ENCODE measurements at places on chromosomes 7 and 10.

DNA sequence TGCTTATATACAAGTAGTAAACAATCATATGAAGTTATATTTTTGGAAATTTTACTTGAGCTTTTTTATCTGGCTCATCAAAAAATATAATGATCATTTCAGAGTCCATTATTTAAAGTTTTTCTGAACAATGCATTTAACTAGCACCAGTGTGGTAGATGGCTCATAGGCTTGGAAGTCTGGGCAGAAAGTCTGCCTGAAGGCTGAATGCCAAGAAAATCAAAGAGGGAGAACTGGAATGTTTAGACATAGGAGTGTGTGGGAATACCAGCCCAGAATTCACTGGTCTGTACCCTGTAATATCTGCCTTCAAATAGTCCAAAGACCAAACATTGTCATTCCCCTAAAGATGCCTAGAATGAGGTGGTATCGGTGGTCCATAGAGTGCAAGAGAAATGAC is 40.3 kb upstream of the ANK3 start:
- H3K4me3 ChIP-seq: no peak overlapping the region
- H3K36me3 ChIP-seq: no peaks in the 10 kb centered on the region
- no peak for DNase-seq

DNA sequence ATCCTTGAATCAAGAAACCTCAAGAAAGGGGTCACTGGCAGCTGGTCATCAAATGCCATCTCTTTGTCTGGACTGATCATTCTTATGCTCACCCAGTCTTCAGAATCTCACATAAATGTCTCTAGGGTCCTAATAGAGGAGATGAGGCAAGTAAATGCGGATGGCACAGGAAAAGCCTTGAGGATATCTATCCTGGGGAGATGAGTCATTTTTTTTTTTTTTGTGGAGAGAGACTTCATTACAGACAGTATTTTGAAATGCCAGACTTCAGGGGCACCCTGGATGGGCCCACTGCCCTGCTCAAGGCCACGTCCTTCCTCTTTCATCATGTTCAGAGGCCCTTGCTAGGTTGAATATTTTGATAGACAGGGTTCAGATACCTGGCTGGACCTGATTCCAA is 19.5 kb upstream of the PLPP4 start:
- no peaks in the 10 kb centered on the region for H3K36me3 ChIP-seq
- no peaks in the 10 kb centered on the region for H3K4me1 ChIP-seq
- H3K27me3 ChIP-seq: no peaks in the 10 kb centered on the region
- DNase-seq: no peak
- no peak overlapping the region for H3K4me3 ChIP-seq

DNA sequence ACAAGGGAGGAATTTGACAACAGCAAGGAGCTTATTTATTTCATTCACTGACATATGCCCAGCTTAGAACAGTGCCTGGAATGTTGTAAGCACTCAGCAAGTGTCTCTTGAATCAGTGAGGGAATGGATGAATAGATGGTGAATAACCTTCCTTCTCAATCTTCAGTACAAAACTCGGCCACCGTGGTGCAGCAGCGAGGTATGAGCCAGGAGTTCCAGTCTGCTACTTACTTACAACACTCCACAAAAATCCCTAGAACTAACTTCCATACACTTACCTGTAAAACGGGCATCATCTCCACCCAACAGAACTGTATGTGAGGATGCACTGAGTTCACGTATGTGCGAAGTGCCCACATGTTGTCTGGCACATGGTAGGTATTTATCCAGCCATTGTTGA is 237.4 kb downstream of the WDR11 start:
- no peaks in the 10 kb centered on the region for H3K27me3 ChIP-seq
- H3K4me3 ChIP-seq: no peak overlapping the region
- no peaks in the 10 kb centered on the region for H3K4me1 ChIP-seq
- no peak for DNase-seq

DNA sequence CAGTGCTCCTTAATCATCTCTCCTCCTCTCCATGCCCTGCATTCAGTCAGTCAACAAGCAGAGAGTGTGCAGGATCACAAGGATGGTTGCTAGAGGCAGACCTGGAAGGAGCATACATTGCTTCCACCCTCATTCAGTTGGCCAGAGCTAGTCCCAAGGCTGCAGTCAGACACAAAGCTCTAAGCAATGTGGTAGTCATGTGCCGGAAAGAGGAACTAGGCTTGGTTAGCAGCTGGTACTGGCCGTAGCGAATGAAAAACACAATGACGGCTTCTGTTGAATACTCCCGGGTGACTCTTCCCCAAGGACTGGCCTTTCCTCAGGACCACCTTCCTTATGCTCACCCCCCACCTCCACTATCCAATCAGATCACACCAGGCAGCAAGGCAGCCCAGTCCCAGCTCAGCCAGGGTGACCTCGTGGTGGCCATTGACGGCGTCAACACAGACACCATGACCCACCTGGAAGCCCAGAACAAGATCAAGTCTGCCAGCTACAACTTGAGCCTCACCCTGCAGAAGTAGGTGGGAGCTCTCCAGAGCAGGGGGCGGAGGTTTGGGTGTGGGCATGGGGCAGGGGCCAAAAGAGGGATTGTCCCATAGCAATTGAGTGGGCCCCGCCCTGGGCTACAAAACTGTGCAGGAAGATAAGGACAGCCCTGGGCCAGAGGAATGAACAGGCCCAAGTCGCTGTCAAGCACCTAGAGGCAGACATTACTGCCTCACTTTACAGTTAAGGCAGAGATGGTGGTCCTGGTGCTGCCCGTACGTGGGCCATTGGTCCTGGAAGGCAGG is 10.9 kb downstream of the LDB3 start:
- H3K4me1 ChIP-seq: no peaks in the 10 kb centered on the region
- no peaks in the 10 kb centered on the region for H3K36me3 ChIP-seq

DNA sequence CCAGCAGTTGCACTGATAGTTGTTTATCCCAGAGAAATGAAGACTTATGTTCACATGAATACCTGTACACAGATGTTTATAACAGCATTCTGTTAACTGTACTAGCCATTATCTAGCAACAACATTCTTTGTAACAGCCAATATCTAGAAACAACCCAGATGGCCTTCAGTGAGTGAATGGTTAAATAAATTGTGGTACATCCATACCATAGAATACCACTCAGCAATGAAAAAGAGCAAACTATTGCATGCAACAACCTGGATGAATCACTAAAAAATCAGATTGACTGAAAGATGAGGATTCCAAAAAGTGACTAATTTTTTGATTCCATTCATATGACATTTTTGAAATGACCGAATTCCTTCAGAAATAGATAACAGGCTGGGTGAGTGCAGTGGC is 360.3 kb downstream of the MALRD1 start:
- H3K4me1 ChIP-seq: no peaks in the 10 kb centered on the region
- H3K4me3 ChIP-seq: no peak overlapping the region
- no peaks in the 10 kb centered on the region for H3K27me3 ChIP-seq
- no peak overlapping the region for H3K27ac ChIP-seq
- DNase-seq: no peak

DNA sequence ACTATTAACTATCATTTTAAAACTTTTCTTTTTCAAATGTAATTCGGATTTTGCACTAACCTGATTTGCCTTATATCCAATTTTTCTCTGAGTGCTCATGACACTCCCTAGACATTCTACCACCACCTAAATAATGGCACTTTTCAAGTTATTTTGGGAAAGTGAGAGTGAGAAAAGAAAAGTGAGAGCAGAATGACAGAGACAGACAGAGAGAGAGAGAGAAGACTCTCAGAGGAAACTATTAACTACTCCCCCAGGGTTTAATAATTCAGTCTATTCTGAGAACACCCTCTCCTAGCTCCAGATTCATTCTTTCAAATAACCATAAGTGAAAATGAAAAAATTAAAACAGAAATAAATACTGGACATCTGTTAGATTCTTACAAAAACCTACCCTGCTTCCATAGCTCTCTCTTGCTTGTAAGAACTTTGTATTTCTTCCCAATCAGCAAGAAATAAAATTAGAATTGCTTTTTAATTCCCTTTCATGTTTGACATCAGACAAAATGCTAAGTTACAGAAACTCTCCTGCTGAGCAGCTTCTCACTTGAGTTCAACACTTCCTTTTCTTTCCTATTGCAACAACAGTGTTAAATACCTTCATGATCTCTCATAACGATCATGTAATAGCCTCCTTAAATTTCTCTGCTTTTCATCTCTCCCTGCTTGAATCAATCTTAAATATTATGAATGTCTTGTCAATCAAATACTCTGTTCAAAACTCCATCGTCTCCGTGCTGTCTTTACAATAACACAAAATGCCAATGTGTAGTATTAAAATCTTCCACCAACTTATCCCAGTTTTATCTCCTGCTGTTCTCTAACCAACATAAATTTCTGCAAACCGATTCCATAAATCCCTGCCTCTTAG is 191.7 kb downstream of the SEMA3E start:
- no peak overlapping the region for H3K4me3 ChIP-seq
- no peaks in the 10 kb centered on the region for H3K27me3 ChIP-seq
- no peak for DNase-seq
- no peak overlapping the region for H3K27ac ChIP-seq
- H3K36me3 ChIP-seq: no peaks in the 10 kb centered on the region
- no peaks in the 10 kb centered on the region for H3K4me1 ChIP-seq

DNA sequence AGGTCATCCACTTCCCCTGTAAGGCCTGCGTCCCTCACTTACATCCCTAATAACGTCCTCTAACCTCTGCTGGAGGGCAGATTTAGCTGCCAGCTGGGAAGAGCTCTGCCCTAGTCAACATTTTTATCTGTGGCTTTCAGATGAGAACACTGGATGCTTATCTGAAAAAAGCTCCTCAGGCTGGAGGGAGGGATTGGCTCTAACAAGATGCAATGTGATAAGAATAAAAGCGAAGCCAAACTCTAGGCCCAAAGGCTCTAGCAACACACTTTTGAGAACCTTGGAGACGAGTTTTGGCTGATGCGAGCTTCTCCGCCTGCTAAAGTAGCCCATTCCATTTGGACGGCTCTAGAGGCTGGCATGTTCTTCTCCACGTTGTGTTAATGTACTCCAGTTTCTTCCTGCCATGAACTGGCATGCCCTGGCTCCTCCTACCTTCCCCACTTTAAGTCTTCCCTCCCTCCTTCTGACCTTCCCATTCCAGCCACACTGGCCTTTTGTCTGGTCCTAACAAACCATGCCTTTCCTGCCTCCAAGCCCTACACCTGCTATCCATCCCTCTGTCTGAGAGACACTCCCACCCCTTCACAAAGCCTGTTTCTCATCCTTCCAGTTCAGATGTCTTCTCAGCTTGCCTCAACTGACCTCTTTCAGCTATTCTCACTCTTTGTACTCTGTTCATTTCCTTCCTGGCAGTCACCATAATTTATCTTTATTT is 62.5 kb upstream of the ATRNL1 start:
- H3K36me3 ChIP-seq: no peaks in the 10 kb centered on the region
- DNase-seq: no peak
- no peaks in the 10 kb centered on the region for H3K4me1 ChIP-seq
- no peaks in the 10 kb centered on the region for H3K27me3 ChIP-seq
- H3K27ac ChIP-seq: no peak overlapping the region
- no peak overlapping the region for H3K4me3 ChIP-seq

DNA sequence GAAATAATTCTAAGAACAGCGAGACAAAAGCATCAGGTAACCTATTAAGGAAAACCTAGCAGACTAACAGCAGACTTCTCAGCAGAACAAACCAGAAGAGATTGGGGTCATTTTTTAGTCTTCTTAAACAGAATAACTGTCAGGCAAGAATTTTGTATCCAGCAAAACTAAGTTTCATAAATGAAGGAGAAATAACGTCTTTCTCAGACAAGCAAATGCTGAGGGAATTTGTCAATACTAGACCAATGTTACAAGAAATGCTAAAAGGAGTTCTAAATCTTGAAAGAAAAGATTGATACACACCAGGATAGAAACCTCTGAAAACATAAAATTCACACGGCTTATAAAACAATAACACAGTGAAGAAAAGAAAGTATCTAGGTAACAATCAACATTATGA is 22.6 kb downstream of the BICC1 start:
- no peak overlapping the region for H3K4me3 ChIP-seq
- H3K27me3 ChIP-seq: no peaks in the 10 kb centered on the region
- H3K4me1 ChIP-seq: no peaks in the 10 kb centered on the region

DNA sequence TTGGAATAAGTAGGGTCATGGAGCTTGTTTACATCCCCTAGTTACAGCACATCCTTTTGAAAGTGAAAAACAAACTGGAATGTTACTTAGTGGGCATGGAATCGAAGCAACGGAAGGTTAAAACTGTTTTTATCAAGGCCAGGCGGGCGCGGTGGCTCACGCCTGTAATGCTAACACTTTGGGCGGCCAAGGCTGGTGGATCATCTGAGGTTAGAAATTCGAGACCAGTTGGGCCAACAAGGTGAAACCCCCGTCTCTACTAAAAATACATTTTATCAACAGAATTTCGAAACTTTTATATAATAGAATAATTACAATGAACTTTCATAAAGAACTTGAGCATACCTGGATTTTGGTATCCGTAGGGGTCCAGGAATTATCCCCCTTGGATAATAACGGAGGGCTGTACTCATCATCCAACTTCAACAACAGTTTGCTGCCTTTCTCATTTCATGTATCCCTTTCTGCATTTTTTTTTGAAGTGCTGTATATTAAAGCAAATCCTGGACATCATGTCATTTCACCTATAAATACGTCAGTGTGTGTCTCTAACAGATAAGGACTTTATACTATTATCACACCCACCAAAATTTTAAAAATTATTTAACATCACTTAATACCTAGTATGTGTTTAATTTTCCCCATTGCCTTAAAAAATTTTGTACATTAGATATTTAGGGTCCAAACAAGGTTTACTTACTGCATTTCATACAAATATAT is 1.3 kb upstream of the TMED4 start:
- peaks cover 9% of the 10 kb centered on the region for H3K4me1 ChIP-seq
- H3K27me3 ChIP-seq: no peaks in the 10 kb centered on the region
- H3K27ac ChIP-seq: peak overlapping the region; percentile 95

GRCh38 chr7:66237906-66238772 is 33.0 kb downstream of the TPST1 start:
- no peaks in the 10 kb centered on the region for H3K36me3 ChIP-seq
- peak overlapping the region; percentile 68 for H3K27ac ChIP-seq
- DNase-seq: no peak
- no peaks in the 10 kb centered on the region for H3K27me3 ChIP-seq
- H3K4me1 ChIP-seq: peaks cover 15% of the 10 kb centered on the region
- H3K4me3 ChIP-seq: peak overlapping the region; percentile 0

- H3K27me3 ChIP-seq: no peaks in the 10 kb centered on the region
- DNase-seq: no peak
- H3K27ac ChIP-seq: no peak overlapping the region
- H3K4me1 ChIP-seq: no peaks in the 10 kb centered on the region
These were observed 159.6 kb downstream of the TAX1BP1 start for GRCh38 chr7:27899601-27900000.

GRCh38 chr7:150945171-150945852 is 32.8 kb downstream of the KCNH2 start:
- H3K27me3 ChIP-seq: no peaks in the 10 kb centered on the region
- no peaks in the 10 kb centered on the region for H3K4me1 ChIP-seq
- H3K4me3 ChIP-seq: no peak overlapping the region
- H3K36me3 ChIP-seq: no peaks in the 10 kb centered on the region
- DNase-seq: no peak
- no peak overlapping the region for H3K27ac ChIP-seq

DNA sequence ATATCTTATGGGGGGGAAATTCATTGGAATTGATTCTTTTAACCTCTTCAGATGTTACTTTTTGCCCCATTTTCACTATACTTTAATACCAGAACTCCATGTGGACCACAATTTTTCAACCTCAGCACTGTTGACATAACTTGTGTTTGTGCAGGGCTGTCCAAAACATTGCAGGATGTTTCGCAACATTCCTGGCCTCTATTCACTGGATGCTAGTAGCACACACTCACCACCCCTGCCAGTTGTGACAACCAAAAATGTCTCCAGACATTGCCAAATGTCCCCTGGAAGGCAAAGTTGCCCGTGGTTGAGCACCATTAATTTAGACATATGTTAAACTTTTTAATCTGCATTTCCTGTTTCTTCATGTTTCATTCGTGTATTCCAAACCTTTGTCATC is 234.7 kb downstream of the GFRA1 start:
- no peaks in the 10 kb centered on the region for H3K27me3 ChIP-seq
- no peak overlapping the region for H3K27ac ChIP-seq
- no peak for DNase-seq
- no peak overlapping the region for H3K4me3 ChIP-seq
- H3K36me3 ChIP-seq: no peaks in the 10 kb centered on the region

All from kidney (tissue), 22 donors.